ENCODE measurements at places on chromosomes 11 and 22.

- no peak for DNase-seq
These were observed 155.1 kb downstream of the TENM4 start for GRCh38 chr11:79285756-79286155.

DNA sequence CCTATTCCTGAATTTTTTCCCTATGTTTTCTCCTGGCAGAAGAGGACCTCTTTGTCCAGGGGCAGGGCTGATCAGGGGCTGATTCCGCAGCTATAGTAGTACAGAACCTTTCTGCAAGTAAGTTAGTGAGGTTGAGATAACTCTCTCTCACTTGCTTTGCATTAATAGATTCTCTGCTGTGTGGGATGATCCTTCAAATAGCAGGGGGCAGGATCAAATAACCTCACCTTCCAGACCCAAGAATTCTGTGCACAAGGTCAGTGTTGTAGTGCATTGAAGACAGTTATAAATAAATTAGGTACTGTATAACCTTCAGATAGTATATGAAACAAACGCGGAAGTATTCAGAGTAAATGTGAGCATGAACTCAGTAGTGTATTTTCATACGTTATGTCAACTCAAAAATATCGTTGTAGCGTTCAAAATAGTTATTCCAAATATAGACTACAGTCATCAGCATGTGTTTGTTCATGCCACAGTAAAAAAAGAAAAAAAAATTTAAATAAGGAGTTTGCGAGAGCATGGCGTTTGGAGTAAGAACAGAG, 278 bp downstream of the MMP26 start:
- DNase-seq, result no peak

GRCh38 chr11:33730716-33731115, 5.5 kb downstream of the CD59 start:
- DNase-seq, result no peak

- no peak for DNase-seq
These were observed 493.5 kb downstream of the DLG2 start for GRCh38 chr11:85133636-85134035.

- DNase-seq, result no peak
These were observed 97.5 kb upstream of the ANO3 start for GRCh38 chr11:26234451-26234850.

DNA sequence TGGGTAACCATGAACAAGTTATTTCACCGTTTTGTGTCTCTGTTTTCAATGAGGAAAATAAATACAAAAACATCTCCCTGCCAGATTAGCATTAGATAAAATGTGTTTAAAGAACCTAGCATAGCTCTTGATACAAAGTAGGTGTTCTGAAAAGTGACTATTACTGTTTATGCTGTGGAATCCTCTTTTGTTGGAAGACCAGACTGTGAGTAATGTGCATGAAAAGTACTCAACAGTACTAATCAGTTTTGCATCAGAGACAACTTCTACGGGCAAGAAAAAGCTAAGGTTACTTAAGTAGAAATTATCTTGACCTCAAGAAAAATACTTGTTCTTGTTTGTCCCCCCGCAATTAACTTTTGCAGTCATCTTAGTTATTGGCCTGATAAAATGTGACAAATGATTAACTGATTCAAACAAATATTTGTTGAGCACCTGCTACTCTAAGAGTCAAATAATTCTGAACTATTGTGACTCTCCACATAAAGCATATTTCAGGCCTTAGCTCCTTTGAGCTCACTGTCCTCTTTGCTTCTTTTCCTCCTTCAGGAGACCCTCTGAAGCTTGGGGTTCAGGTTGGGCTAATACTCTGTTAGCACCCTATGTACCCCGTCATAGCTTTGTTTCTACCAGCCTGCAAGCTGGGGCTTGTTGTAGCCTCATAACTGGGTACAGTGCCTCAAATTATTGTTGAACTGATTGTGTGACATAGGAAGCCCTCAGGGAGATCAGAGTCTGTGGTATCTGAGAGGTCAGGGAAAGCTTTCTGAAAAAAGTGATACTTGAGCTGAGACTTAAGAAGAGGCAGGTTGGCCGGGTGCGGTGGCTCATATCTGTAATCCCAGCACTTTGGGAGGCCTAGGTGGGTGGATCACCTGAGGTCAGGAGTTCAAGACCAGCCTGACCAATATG, 24.5 kb downstream of the DIXDC1 start:
- DNase-seq, result no peak

GRCh38 chr22:48944751-48945620, 882.7 kb downstream of the BRD1 start:
- DNase-seq, result no peak

DNA sequence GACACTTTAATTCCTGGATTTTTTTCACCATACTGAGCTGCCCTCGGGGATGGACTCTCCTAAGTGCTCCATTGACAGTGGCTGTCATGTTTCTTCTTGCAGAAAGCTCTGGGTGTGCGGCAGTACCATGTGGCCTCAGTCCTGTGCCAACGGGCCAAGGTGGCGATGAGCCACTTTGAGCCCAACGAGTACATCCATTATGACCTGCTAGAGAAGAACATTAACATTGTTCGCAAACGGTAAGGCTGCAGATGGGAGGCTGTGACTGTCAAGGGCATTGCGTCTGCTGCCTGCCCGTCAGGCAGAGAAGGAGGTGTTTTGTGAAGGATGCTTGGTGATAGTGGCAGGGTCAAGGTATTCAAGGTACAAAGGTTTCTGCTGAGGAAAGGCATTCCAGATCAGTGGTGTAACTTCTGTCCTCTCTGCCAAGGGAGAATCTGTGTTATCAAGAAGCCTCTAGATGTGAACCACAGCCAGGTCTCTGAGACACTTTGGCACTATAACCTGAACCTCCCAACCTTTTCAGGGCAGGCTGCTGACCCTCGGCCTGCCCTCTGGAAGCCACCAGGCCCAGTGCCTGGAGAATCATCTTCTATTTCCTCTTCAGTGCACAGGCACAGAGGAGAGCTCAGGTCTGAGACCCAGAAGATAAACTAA, 30.8 kb downstream of the ACO2 start:
- DNase-seq, result no peak

GRCh38 chr11:574632-575312, 1.5 kb upstream of the PHRF1 start:
- DNase-seq, result no peak

DNA sequence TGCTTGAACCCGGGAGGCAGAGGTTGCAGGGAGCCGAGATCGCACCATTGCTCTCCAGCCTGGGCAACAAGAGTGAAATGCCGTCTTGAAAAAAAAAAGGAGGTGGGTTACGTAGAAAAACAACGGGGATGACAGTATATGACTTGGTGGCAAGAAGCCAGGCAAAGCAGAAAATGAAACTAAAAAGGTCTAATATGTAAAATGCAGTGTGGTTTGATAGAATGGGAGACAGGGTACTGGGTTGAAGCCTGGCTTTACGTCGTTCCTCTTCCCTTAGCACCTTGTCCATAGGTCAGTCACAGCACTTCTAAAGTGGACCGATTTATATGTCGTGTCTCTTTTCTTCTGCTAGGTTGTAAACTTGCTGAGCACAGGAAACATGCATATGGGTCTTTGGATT, 274.9 kb upstream of the ZC3H12C start:
- no peak for DNase-seq

DNA sequence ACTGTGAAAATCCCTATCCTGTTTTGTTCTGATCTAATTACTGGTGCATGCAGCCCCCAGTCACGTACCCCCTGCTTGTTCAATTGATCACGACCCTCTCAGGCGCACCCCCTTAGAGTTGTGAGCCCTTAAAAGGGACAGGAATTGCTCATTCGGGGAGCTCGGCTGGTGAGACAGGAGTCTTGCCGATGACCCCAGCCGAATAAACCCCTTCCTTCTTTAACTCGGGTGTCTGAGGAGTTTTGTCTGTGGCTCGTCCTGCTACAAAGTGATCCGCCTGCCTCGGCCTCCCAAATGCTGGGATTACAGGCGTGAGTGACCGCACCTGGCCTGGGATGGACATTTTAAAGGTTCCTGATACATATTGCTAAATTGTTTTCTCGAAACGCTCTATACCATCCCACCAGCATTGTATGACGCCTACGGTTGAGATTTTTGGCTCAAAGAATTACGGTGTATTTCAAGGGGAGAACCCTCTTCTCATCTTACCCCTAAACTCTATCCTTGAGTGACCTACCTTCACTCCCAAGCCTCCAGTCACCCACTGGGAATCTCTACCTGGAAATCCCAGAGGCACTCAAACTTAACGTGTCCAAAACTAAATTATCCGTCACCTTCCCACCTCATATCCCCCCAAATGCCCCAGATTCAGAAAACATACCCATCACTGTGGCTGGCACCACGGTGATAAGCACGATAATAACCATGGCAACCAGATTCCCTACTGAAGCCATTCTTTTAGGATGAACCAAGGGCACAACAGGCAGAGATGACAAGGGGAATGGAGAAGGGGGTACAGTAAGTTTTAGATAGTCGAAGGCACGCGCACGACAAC, 789 bp upstream of the POLA2 start:
- no peak for DNase-seq

DNA sequence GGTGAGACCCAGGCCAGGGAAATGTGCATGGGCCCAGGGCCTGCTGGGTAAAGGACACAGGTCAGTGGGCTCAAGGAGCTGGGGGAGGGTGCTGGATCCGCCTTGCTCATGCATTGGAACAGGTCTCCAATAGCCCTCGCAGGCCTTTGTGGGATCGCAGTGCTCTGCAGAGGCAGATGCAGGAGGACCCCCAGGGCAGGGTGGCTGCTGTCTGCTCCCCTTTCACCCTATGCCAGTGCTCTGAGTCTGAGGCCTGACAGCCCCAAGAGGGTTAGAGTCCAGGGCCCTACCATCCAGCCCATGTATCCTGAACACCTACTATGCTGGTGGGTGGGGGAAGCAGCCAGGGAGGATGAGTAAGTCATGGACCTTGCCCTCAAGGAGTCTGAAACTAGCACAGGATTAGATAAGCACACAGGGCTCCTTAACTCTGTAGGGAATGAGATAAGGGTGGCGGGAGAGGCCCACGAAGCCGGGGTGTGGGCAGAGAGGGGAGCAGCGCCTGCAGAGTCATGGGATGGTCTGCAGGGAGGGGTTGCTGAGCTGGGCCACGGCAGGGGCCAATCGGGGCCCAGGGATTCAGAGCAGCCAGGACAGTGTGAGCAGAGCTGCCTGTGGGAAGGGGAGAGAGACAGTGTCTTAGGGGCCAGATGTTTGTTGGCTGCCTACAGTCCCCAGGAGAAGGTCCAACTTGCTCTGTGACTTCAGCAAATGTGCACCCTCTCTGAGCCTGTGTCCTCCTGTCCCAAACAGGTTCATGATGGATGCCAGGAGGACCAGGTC, 10.5 kb upstream of the EHD1 start:
- DNase-seq, result no peak

- no peak for DNase-seq
These were observed 39.1 kb downstream of the CASP12 start for GRCh38 chr11:104858882-104859775.

DNA sequence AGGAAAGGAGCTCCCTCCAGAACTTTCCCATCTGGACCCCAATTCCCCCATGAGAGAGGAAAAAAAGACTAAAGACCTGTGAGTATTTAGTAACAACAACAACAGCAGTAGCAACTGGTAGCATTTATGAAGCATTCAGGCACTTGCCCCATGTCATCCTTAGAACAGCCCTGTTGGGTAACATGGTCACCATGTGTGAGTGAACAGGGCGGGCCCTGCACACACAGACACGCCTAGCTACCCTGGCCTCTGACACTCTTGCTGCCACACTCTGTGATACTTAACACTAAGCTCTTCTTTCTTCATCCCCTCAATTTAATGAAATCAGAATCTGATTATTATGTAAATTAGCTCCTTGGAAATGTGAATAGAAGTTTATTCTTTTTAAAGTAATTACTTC, 26.1 kb upstream of the SLC25A18 start:
- no peak for DNase-seq

GRCh38 chr11:102716527-102716926, 8.2 kb downstream of the MMP8 start:
- DNase-seq, result no peak

DNA sequence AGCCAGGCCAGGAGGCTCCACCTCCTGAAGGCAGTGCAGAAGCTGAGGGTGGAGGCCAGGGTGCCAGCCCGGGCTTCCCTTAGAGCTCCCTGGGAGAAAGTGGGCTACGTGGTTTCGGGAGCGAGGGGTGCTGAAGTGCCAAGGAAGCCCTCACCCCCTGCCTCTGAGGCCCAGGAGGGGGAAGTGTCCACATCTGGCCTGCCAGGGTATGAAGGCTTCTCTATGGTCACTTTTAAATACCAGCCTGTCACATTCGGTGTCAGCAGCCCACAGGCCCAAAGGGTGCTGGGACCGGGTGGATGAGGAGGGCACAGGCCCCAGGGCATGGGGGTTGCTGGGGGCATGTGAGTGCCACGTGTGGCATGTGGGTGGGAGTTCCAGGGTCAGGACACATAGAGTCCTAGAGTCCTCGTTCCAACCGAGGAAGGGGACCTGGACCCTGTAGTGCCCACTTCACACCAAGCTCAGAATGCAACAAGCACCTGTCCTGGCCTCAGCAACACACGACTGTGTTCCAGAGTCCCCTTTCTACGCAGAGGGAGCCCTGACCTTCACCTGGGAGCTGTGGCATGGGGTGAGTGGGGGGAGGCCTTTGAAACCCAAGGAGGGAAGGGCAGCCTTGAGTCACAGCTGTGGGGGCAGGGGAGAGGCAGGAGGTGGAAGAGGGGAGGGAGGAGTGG, 1.7 kb downstream of the SHISA8 start:
- DNase-seq, result no peak

GRCh38 chr11:70948855-70949531, 303.4 kb downstream of the SHANK2 start:
- DNase-seq, result no peak

DNA sequence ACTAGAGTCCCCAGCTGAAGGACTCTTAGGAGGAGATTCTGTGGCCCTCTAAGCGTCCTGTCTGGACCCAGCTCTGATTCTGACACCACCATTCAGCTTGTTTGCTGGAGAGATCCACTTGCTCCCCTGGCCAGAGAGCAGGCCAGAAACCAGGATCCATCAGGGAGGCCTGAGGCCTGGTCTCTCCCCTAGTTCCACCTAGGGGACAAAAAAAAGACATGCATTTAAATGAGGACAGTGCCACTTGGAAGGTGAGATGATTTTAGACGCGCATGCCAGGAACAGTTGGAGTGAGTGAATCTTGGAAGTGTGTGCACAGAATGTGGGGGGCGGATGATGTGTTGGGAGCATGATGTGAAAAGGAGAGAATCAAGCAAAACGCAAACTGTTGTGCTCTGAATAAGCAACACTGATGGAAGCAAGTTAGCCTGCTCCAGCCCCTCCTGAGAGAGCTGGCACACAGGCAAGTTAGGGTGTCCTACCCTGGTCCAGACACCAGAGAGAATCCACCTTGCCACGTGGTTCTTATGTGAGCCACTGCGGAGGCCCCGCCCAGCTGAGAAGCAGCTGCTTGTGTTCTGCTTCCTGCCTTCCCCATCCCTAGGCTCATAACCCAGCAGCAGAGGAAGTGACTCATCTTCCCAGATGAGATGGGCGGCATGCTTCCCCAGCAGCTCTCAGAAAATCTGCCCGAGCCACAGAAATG, 8.0 kb upstream of the SLCO2B1 start:
- DNase-seq, result peak; percentile 49

GRCh38 chr11:82775218-82775617, 41.6 kb upstream of the FAM181B start:
- DNase-seq, result no peak
